IPS DF 6.9 (cell line): ENCODE measurements at places on chromosomes 4 and X.

DNA sequence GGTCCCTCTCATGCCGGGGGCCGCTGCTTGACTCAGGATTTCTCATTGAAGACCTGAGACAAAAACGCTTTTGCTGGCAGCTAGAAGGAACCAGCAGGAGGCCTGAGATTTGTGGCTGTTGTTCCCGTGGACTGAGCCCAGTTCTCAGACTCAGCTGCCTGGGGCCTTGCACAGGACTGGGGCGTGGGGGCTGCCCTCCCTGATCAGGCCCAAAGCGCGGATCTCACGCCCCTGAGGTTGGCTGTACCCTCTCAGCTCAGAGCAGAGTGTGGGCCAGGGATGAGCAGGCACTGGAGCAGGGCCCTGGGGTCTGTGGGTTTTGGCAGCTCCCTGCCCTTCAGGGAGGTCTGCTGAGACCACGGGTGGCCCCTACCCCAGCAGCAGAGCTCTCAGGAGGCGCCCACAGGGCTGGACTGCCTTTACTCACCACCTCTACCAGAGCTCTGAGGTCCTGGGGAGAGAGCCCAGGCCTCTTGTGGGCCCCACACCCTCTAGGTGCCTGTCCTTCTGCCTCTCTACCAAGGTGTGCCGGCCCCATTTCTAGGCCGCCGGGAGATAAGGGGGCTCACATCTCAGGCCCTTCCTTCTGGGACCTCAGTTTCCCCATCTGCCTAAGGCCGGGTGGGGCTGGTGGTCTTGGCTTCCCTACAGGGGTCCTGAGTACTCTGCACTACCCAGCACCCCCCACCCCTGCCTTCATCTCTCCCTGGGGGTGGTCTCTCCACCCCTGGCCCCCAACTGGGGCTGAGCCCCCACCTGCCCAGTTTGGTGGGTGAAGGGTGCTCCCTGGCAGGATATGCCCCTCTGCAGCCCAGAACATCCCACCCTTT is 5.6 kb downstream of the MSANTD1 start:
- DNase-seq, result no peak

GRCh38 chr4:41644288-41644914 is 104.1 kb downstream of the PHOX2B start:
- DNase-seq, result peak; percentile 77

DNA sequence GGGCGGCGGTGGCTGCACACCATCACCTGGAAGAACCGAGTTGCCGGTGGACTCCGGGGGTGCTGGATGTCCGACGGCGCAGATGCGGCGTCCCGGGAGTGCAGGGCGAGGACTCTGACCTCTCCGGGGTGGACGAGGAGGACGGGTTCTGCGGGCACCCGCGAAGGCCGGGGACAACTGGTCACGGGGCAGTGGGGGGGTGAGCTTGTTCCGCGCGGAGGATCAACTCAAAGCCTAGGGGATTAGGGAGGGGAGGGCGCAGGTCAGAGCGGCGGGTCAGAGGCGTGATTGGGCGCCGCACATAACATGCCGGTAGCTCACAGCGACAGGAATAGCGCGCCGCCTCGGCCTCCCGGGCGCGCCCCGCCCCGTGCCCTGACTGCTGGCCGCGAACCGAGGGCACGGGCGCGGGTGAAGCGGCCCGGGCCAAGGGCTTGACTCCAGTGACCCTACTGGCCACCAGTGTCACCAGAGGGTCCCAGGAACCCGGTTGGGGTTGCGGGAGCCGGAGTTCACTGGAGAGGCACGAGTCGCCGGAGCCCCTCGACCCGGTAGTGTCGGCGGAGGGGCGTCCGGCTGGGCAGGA is at the start of gene KLHL34:
Gene KLHL34, minus strand, starts transcription at position 179 of the 586 bp plus-strand sequence. CDS start 542 bp downstream, outside the sequence.
- no peak for DNase-seq

- DNase-seq, result no peak
Measured at GRCh38 chr4:99076292-99076976, 12.2 kb downstream of the ADH5 start.

DNA sequence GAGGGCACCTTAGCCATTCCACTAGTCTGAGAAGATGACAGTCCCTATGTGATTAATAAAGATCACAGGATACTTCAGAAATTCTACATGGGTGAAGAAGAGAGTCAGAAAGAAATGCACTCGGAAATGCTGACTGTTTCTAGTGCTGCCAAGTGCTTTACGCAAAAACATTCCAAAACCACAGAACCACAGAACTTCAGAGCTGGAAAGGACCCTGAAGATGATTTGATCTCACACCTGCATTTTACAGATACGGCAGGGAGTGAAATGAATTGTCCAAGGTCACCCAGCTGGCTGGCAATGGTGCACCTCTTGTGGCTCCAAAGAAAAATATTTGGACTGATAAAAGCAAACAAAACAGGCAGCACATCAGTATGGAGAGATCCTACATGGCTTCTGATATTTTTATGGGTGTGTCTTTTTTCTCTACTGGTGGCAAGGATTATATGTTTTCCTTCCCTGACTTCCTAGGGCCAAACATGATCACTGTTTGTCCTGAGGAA is 115.9 kb downstream of the MAML3 start:
- no peak for DNase-seq

GRCh38 chr4:78971776-78972175 is 32.5 kb upstream of the PAQR3 start:
- no peak for DNase-seq

- no peak for DNase-seq
Measured at GRCh38 chrX:93760163-93760562, 86.2 kb downstream of the FAM133A start.

- no peak for DNase-seq
Measured at GRCh38 chr4:6248394-6248793, 21.3 kb upstream of the WFS1 start.

DNA sequence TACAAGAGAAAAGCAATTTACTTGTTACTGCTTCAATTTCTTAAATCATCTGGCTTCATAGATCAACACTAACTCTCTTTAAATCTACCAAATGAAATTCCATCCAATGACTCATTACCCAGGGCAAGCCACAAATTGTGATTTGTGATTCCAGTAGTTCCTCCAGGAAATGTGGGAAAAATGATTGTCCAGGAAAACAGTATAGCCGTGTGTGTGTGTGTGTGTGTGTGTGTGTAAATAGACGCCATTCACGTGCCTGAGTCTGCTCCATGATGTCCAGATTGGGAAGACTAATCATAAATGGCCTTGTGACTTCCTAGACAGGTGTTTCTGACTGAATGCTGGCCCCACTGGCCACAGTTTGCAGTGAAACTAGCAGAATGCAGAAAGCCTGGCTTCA is 121.3 kb downstream of the HS6ST2 start:
- DNase-seq, result no peak

DNA sequence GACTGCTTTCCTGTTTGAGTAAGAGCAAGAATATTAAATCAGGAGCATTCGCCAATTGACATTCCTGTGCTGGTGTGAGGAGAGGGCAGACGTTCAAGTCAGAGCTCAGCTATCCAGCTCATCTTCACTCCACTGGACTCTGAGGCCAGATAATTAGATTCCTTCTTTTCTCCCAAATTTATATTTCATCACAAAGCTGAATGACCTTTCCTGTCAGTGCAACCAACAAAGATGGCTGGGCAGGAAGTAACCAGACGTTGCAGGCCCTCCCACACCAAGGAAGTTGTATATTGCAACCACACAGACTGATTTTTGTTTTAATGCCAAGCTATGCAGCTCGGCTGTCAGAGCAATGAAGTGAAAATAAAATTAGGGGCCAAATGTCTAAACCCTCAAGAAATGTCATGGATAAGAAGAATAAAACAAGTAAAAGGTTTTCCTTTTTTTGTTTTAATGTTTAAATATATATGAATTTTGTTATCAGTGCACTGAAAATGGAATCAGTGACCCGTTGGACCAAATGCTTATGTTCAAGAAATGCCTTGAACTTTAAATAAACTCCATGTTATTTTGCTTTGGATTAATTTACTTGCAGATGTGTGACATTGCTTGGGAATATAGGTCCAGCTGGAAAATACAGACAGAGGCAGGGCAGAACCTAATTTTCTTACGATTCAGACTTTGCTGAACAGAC is 578.9 kb upstream of the FAT1 start:
- DNase-seq, result no peak

DNA sequence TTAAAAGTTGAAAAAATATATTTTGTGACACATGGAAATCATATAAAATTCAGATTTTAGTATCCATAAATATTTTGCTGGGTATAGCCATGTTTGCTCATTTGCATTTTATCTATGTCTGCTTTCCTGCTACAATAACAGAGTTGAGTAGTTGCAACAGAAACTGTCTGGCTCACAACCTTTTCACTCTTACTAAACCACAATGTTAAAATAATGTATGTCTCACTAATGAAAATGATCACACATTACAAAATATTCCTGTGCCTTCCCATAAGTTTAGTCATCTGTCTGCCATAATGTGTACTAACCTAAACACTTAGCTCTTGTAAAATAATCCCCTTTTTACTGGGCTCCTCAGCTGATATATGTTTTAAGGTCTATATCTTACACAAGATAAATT is 174.0 kb upstream of the PRPS2 start:
- no peak for DNase-seq

GRCh38 chr4:184335520-184335919 is 117.8 kb upstream of the ENPP6 start:
- no peak for DNase-seq

GRCh38 chr4:113673450-113673849 is 88.1 kb downstream of the CAMK2D start:
- no peak for DNase-seq

DNA sequence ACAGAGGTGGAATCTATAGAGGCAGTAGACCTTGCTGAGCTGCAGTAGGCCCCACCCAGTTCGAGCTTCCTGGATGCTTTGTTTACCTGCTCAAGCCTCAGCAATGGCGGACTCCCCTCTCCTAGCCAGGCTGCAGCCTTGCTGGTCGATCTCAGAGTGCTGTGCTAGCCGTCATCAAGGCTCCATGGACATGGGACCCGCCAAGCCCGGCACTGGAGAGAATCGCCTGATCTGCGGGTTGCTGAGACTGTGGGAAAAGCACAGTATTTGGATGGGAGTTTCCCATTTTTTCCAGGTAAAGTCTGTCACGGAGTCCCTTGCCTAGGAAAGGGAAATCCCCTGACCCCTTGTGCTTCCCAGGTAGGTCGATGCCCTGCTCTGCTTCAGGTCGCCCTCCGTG is 124.8 kb upstream of the KLF8 start:
- no peak for DNase-seq
